Stimulated activated CD4-positive, alpha-beta T cell treated with anti-CD3 and anti-CD28 coated beads, Interleukin-1b, Interleukin-23, amount 100 ng/mL, for 1 hour (primary cell): ENCODE measurements at places on chromosomes 1 and 21.
A peak's percentile ranks its signal among the peaks of the same experiment; 100 is the strongest.

- DNase-seq, result no peak
Measured at GRCh38 chr1:206742719-206743383, 27.7 kb upstream of the IL19 start.

- DNase-seq, result no peak
Measured at GRCh38 chr21:42864815-42865775, 14.2 kb downstream of the WDR4 start.

- no peak for DNase-seq
Measured at GRCh38 chr1:89624314-89624713, 8.6 kb upstream of the LRRC8C start.

- DNase-seq, result no peak
Measured at GRCh38 chr1:84524590-84524989, 18.2 kb upstream of the GNG5 start.

DNA sequence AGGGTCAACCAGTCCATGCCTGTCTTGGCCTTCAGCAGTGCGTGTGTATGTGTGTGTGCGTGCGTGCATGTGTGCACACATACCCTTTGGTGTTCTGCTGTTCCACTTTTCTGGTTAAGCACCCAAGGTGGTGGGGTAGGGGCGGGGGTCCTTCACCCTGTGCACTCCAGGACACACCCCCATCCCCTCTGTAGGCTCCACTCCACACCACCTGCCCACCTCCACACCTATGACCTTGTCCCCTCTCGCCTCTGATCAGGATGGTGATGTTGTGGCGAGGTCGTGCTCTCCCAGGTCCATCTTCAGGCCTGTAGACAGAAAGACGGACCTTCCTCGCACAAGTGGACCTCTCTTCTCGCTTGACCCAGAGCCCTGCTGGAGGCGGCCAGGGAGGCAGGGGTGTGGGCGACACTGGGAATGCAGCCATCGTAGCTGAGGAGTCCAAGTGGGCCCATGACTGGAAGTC, 44.6 kb downstream of the WDR4 start:
- DNase-seq, result no peak

DNA sequence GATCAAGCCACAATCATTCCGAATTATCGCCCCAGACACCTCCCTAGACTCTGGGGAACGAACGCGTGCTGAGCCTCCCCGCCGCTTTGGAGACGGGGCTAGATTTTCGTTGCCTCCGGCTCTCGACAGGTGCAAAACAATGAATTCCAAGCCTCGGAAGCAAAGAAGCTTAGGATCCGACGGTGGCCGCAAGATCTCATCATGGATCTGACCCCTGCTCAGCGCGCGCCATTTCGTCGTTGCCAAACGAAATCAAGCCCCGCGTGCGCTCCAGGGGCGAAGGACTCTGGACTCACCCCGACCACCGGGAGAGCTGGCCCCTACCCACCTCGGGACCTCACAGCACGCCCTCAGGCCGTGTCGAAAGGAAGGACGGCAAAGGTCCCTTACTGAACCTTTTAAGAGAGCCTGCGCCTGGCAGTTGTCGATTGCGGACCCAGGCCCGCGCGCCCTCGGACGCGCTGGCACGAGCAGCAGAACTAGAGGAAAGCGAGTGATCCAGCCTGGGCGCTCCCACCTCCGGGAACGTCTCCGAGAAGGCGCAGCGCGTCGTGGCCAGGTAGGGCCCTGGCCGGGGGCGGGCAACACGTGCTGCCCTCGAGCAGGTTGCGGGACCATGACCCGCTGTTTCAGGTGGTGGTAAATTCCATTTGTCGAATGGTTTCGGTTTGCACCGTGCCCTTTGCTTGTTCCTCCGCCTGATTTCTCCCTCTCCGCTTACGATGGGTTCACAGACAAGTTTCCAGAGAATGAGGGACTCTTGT, 1.6 kb upstream of the RUNX3 start:
- no peak for DNase-seq

DNA sequence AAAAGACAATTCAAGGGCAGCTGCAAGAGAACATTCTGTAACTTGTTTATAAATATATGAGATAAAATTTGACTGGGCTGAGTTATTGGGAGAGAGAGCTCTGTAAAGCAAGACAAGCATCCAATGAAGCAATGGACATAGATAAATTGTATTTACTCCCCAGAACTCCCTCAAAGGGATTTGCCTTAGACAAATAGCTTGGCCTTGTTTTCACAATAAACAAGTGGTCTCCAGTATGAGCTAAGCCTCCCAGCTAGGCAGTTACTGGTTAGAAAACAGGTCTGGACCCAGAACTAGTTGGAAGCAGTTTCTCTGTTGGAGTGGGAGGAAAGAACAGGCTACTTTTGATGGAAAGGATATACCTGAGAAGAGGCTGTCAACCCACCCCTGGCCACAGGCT, 25.2 kb upstream of the SUCO start:
- DNase-seq, result no peak

GRCh38 chr21:41361053-41361785, 608 bp upstream of the MX2 start:
- DNase-seq, result no peak

DNA sequence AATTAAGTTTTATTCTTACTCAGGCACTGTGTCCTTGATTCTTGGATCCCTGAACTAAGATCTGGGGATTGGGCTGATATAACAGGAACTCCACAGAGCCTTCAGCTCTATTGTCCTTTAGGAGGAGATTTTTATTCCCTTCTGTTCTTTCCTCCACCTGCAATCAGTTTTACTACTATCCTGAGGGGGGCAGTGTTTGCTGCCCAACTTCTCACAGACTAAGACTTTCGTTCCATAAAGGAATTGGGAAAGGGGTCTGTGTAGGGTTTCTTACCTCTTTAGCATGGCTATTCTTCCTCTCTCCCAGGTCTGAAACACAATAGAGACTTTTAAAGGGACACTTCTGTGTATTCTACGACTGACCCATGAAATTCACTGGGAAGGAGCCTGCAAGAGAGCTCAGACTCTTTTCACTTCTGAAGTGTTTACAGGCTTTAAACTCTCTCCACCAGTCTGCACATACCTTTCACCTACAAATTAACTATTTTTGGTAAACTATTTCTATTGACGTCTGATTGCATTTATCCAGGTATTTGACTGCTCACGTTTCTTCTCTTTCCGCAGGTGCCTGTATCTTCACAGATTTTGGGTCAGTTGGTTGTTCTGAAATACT, 103.3 kb upstream of the DEPDC1 start:
- DNase-seq, result no peak

GRCh38 chr1:198606020-198606438, 32.8 kb upstream of the PTPRC start:
- DNase-seq, result no peak

GRCh38 chr1:89587729-89588161, 45.2 kb upstream of the LRRC8C start:
- DNase-seq, result no peak

- DNase-seq, result no peak
Measured at GRCh38 chr21:37565530-37566223, 199.1 kb downstream of the DYRK1A start.

DNA sequence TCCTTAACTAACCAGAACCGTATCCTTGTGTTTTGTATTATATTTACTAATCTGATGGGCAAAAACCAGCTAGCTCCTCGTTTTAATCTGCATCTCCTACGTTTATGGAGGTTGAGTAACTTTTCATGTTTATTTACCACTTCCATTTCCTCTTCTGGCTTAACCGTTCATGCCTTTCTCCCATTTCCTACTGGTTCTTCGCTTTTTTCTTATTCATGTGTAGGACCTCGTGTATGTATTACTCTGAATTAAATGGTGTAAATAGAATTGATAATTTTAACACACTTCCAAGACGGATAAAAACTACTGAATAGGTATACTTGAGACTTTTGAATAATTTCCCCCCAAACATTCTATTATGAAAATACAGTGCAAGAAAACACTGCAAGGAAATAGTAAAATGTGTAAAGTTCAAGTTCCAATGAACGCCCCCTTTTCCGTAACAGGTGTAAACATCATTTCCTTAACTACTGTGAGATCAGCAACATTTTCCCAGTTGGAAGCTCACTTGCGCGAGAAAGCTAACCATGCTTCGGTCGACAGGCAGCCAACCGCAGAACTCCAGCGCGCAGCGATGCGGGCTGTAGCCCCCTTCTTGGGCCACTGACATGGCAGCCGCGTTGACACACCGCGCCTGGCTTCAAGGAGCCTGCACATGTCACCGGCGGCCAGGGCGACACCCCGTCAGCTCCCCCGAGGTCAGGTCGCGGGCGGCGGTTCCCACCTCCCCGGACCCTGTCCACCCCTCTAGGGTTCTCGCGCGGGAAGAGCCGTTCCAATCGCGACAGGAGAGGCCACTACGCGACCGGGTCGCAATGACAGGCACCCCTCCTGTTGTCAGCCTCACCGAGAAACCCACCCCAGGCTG, 816 bp downstream of the EDEM3 start:
- no peak for DNase-seq

DNA sequence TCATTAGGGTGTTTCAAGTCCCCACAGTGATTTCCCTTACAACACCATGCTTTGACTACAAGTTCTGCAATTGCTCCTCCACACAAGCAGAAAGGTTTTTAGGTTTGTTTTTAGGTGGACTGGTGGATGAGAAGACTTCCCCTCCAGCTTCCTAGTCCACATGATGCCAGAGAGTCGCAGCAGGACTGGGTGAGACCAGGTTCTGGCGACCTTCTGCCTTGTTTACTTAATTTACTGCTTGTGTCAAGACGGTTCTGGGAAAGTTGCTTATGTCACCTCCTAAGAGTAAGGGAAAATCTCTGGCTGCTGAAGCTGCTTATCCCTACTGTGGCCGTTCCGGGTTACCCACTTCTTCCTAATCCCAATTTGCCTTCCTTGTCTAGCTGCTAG, 76.4 kb downstream of the GLUL start:
- no peak for DNase-seq

GRCh38 chr1:212595787-212596714, 12.5 kb upstream of the ATF3 start:
- no peak for DNase-seq

DNA sequence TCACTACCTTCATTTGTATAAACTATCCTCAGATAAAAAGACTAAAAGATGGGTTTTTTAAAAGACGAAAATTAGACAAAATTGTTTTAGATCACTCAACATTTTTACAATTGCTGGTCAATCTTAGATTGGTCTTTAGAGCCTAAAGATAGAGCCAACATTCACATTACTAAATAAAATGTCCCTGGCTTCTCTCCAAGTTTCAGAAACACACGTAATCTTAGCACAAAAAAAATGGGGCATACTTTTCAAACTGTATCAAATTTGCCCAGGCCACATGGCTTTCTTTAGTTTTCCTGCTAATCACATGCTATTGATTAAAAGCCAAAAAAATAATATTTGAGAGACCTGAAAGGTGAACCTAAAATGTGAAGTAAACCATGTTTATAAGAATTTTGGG, 288.1 kb downstream of the DPYD start:
- no peak for DNase-seq

- DNase-seq, result no peak
Measured at GRCh38 chr1:7539769-7540175, 231.3 kb upstream of the VAMP3 start.

DNA sequence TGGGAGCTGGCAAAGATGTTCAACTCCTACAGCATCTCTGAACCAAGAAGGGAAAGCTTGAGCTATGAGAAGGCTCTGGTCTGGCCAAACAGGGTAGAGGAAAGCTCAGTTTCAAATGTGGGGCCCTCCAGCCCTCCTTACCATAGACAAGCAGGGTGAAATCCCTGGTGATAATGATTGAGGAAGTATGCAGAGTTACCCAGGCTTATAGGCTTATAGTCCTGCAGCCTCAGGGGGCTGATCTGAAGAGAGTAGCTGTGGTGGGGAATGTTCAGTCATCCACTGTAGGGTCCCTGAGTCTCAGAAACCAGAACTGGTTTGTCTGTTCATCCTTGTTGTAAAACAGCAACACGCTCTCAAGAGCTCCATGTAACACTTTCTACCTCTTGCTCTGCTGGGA, 19.8 kb upstream of the LY9 start:
- no peak for DNase-seq

DNA sequence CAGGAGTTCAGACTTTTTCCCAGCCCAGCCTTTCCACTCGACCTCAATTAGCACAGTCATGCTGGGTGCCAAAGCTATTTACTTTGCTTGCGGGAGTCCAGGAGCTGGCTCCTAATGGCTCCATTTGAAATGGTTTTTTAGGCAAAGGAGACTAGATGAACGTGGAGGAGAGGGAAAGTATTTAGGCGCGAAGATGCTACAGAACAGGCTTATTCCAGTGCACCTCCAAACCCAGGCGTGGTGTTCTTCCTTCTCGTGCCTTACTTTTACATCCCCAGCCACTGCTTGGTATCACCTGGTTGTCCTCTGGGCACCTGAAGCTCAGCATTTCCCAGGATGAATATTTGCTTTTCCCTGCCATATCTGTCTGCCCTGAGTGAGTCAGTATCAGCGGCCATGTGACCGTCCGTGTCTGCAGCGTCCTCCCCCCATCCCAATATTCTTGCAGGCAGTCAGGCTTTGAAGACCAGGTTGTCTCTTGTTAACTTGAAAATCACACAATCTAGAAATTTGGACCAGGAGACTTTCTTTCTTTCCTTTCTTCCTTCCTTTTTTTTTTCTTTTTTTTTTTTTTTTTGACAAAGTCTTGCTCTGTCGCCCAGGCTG, 198.5 kb downstream of the DYRK1A start:
- no peak for DNase-seq

DNA sequence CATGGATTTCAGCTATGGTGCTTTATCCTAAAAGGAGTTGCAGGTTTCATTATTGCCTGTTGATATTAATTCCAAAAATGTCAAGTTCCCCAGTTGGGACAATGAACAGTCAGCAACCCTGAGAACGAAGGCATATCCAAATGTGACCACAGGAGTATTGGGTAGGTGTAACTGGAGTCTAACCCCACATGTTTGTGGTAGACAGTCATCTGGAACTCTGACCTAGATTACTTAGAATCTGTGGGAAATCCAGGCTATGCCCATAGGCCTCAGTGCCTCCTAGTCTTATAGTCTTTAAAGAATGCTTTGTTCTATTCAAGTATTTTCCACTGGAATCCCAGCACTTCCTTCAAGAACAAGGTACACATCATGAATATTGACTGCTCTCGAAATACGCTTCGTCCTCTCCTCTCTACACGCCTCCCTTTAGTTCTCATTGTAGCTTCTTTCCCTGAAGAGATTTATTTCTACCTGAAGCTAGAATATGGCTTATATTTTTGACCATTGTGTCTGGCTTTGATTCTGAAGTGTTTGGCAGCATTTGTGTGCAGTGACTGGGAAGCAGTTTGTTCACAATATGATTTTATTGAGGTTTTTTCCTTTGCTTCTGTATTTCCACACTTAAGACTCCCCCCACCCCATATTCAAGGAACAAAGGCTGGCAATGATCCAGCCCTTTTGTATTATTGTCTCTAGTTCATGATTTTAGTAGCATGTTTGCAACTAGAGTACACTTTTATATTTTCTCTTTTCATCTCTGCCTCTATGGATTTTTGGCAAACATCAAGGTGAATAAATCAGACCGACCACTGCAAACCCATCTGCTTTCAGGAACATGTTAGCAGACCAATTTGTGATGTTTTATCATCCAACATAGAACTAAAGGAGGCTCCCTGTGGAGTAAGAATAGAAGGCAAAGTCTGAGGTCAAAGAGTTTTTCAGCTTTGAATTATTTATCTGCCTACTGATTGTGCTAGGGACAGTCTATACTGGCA, 178.6 kb downstream of the GPR52 start:
- DNase-seq, result no peak

- DNase-seq, result no peak
Measured at GRCh38 chr1:56872597-56872996, 18.0 kb downstream of the C8A start.

- no peak for DNase-seq
Measured at GRCh38 chr1:100358210-100358609, 5.9 kb downstream of the CDC14A start.

GRCh38 chr1:61741711-61742619, at the start of gene PATJ:
Gene PATJ, plus strand, starts transcription at chr1:61742480. Its CDS starts 20,413 bp downstream, at chr1:61762893.
- peak; percentile 23 for DNase-seq

GRCh38 chr1:84539972-84540371, 33.6 kb upstream of the GNG5 start:
- no peak for DNase-seq
